NCI-H1092 treated with DMSO at 0.1 percent for 48 hours (cell line): ENCODE measurements at places on chromosomes 3 and 15.

DNA sequence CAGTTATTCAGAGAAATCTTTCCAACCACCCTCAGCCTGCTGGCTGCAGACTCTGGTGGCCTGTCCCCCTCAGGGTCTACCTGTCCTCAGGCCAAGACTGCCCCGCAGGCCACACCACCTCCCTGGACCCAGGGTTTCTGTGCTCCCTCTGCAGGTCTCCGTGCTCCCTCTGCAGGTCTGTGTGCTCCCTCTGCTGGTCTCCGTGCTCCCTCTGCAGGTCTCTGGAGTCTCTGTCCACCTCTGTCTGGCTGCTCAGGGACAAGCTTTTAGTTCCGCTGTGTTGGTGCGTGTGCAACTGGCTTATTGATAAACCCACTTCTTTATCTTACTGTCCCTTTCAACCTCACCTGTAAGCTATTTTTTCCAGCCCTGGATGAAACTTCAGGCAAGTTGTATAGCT is 30.1 kb downstream of the BDH1 start:
- no peak for DNase-seq

GRCh38 chr3:22176911-22177310 is 425.9 kb upstream of the ZNF385D start:
- no peak for DNase-seq

DNA sequence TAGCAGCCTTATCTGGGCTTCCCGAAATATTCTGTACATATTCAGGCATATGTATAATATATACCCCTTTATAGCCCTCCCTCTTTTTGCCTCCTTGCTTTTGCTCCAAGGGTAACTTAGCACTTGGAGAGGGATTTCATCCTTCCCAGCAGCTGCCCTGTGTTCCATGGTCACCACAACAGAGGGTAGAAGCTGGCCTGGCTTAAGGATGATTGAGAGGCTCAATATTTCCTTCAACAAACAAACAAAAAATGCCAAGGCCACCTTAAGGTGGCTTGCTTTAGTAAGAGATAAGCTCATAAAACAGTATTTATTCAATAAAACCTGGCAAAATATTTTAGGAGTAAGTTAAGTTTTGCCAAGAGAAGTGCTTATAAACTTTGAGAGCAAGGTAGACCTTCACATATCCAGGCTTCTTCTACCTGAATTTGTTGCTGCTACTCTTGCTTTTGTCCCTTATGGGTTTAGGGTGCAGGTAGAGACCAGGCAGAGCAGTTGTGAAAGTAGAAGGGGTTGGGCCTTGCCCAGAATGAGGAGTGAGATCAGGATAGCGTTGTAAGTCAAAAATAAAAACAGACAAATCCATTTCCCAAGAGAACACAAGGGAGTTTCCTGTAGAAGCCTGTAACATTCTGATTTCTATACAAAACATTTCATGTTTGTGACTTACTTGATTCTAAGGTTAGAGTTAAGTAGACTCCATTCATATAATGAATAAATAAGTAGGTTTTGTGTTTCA is 52.7 kb upstream of the ATOSA start:
- no peak for DNase-seq

GRCh38 chr3:30779686-30780287 is 114.7 kb downstream of the GADL1 start:
- no peak for DNase-seq

- no peak for DNase-seq
Measured at GRCh38 chr3:53551324-53551723, 56.9 kb downstream of the CACNA1D start.

DNA sequence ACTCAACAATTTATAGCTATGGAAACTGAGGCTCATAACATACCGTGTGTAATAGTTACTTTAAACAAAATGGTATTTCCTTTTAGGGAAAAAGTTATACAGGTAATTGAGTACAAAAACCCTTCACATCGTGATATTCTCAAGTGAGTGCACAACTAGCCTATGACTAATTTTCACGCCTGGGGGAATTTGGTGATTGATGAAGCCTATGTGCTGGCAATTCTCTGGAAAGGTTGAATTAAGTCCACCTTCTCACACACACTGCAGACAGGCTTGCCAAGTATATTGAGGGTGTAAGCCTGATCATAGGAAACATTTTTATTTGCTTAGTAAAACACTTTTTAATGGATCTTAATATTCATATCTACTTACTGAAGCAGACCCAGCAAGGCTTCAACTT is 41.3 kb upstream of the ROBO2 start:
- no peak for DNase-seq

DNA sequence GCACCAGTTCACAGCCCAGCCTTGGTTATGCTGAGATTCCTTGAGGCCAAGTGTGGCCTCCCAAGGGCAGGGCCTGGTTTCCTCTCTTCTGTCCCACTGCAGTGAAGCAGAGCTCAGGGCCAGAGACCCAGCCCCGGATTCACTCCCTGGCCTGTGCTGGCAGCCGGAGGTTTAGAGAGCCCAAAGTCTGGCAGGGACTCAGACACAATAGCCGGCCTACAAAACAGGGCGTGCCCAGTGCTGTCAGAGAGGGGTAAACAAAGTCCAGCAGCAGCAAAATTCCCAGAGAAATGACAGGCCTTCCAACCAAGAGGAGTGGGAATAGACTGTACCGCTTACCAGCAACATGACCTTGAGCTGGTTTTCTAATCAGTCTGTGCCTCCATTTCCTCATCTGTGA is 14.0 kb downstream of the VIPR1 start:
- DNase-seq: no peak

DNA sequence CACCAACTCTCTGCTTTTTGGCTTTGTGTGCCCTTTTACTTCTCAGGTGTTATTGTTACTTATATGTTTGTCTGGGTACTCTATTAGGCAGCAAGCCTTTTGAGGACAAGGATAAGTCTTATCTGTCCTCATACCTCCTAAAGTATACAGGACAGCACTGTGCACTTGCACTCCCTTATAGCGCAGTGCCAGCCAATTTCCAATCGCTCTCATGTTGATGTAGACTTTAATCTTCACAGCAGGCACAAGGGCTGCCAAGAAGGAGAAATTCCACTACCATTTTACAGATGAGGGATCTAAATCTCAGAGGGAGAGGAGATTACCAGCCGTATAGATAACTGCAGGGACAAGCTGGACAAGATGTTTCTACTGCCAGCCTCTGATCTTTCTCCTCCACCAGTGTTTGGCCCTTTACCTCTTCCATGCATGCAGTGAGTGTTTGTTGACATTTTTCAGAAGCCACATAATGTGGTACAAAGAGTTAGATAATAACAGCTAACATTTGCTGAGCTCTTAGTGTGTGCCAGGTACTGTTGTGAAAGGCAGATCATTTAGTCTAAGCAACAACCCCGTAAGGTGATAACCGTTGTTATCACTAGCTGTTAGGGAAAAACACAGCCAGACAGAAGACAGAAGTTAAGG is 30.1 kb downstream of the SST start:
- DNase-seq: no peak

- no peak for DNase-seq
Measured at GRCh38 chr3:72460205-72461174, 387.8 kb downstream of the SHQ1 start.
